ENCODE measurements at places on chromosomes 11 and 22. TPM values are rescaled to one million over a fixed set of nuclear protein-coding genes. Genes with fewer than 3 reads are reported as not detected.

The ATXN10 gene
- total RNA-seq, result 167 TPM

The LRRN4CL gene
- total RNA-seq, result 2.5 TPM

GRCh38 chr11:116234989-116235568 lies 537.7 kb downstream of the BUD13 start:
- H3K27me3 ChIP-seq, result peaks cover 4% of the 10 kb centered on the region
- no peak for DNase-seq
- no peaks in the 10 kb centered on the region for H3K36me3 ChIP-seq
- peaks cover 14% of the 10 kb centered on the region for H3K4me1 ChIP-seq
- H3K27ac ChIP-seq, result no peak overlapping the region

The KDM4D gene
- 1.3 TPM for total RNA-seq

The GLB1L2 gene
- 0.37 TPM for total RNA-seq

The STIM1 gene
- total RNA-seq, result 24.4 TPM

DNA sequence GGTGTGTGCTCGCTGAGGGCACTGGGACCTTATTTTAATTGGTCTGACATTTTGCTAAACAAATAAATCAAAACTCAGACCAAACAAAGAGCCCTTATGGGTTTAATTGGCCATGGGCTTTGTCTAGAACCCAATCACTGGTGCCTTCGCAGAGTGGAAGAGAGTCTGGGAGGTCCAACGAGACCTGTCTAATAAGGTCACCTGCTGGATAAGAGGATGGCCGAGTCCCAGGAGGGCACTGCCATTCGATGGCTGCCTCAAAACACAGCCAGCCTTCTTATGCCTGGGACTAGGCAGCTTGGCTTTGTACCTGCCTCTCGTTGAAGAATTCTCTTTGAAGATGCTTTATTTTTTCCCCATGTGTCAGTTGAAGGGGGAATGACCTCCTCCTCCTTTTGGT lies 171.1 kb downstream of the CEP164 start:
- peaks cover 10% of the 10 kb centered on the region for H3K36me3 ChIP-seq
- no peak overlapping the region for H3K4me3 ChIP-seq
- H3K27ac ChIP-seq, result no peak overlapping the region
- no peaks in the 10 kb centered on the region for H3K4me1 ChIP-seq
- H3K27me3 ChIP-seq, result no peaks in the 10 kb centered on the region

The PTGDR2 gene
- total RNA-seq, result 1.2 TPM

The MAPK8IP1 gene
- total RNA-seq, result 7.6 TPM

The FBLN1 gene
- 53.7 TPM for total RNA-seq

GRCh38 chr11:46285594-46286033 lies 8.2 kb downstream of the CREB3L1 start:
- no peaks in the 10 kb centered on the region for H3K27me3 ChIP-seq
- DNase-seq, result peak; percentile 76
- no peak overlapping the region for H3K4me3 ChIP-seq
- H3K27ac ChIP-seq, result peak overlapping the region; percentile 70

The GAL3ST1 gene
- total RNA-seq, result not detected
